ENCODE measurements at places on chromosomes 11 and 22. TPM values are rescaled to one million over a fixed set of nuclear protein-coding genes. Genes with fewer than 3 reads are reported as not detected.

OSBP gene
- total RNA-seq = 26.7 TPM

CTSF gene
- 27.1 TPM for total RNA-seq

EMID1 gene
- total RNA-seq = not detected

NAALAD2 gene
- total RNA-seq = not detected

PLAAT3 gene
- total RNA-seq = 54.2 TPM

APOBEC3B gene
- total RNA-seq = 27.5 TPM

Data from A549 treated with ZK216348 at 1 μM for 4 hours (cell line).